ENCODE measurements at places on chromosomes 6 and 20.

DNA sequence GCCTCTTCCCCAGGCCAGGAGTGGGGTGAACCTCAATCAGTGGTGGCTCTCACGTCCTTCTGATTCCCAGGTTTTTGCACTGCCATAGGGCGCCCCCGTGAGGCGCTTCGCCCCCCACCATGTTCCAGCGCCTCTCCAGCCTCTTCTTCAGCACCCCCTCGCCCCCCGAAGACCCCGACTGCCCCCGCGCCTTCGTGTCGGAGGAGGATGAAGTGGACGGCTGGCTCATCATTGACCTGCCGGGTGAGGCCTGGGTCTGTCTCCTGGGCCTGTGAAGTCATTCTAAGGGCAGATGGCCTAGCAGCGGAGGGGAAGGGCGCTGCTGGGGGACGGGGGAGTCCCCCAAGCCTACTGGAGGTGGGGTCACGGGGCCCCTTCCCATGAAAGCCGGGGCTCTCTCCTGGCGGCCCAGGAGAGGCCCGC, 4.5 kb downstream of the TP53INP2 start:
- peak; percentile 11 for DNase-seq

DNA sequence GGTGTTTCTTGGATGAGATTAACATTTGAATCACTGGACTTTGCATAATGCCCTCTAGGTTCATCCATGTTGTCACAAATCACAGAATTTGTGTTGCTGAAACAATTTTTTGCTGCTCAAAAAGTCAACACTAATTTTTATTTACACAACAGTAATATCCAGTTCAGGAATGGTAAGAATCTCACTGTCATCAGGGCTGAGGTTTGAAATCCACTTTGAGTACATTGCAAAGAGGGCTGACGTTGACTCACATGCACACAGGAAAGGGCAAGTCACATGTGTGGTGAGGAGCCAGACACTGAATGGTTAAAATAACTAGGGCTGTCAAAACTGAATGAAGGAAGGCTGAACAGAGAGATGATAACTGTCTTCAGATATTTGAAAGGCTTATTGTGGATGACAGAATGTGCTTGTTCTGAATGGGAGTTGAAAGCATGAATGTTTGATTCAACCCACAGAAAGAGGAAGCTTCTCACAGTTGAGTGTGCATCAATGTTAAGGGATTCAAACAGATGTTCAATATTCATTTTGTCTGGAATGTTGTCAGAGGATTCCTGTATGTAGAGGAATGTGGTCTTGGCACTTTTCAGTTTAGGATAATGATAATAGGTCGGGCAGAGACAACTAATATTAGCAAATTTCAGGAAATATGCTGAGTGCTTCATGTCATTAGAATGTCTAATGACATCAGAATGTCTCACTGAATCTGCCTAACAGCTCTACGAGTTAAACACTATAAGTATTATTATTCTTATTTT, 3.6 kb upstream of the ADGRG6 start:
- DNase-seq: no peak

DNA sequence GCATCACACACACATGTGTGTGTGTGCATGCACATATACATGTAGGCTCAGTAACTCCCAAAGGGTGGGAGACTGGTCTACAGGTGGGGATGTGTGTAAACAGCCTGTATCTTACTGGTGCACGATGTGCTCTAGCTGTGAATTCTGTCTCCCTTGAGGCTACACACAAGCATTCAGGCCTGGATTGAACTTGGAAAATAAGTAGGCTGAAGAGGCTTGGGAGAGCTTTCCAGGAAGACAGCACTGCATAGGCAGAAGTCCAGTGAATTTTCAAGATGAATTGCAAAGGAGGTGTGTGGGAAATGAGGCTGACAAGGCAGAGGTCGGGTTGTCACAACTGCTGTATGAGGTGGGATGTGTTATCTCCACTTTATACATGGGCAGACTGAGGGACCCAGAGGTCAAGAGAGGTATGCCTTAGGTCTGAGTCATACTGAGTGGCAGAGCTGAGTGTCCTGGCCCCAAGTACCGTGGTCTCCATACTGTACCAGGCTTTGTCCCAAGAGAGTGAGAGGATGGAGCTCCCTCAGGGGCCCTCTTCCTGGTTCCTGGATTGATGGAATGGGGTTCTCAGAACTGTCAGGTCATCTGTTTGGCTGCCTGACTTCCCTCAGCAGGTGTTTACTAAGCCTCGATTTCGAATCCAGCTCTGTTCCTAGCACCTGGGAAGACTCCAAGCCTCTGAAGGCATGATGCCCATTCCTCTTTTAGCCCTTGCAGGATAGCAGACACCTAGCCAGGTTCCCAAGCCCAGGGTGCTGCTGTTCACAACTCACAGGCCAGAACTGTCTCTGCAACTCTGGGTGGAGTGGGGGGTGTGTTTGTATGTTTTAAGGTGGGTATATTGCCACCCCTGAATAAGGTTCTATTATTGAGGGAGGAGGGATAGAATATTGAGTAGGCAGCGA, 14.4 kb downstream of the SNPH start:
- DNase-seq: no peak

DNA sequence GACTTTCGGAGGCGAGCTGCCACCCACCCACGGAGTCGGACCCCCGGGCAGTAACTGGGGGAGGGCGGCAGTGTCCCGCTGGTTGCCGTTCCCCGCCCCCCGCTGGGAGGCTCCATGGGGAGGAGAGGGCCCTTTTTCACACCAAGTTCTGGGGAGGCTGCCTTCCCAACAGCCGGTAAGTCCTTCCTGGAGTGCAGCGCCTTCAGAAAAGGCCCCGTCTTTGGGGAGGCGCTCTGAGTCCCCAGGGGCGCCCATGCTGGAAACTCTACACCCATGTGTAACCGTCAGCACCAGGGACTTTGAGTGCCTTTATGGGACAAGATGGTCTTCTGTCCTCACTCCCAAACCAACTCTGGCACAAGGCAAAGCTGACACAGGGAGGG, 430 bp upstream of the SOX18 start:
- no peak for DNase-seq

All from activated naive CD4-positive, alpha-beta T cell (primary cell).